Stimulated activated CD4-positive, alpha-beta T cell treated with anti-CD3 and anti-CD28 coated beads, Interleukin-1b, Interleukin-23, amount 100 ng/mL, for 1 hour (primary cell): ENCODE measurements at places on chromosomes 4 and X.

- DNase-seq: no peak
Measured at GRCh38 chr4:73347497-73347896, 56.6 kb upstream of the ALB start.

GRCh38 chrX:39398215-39398962 is 597.1 kb downstream of the MID1IP1 start:
- DNase-seq: no peak

DNA sequence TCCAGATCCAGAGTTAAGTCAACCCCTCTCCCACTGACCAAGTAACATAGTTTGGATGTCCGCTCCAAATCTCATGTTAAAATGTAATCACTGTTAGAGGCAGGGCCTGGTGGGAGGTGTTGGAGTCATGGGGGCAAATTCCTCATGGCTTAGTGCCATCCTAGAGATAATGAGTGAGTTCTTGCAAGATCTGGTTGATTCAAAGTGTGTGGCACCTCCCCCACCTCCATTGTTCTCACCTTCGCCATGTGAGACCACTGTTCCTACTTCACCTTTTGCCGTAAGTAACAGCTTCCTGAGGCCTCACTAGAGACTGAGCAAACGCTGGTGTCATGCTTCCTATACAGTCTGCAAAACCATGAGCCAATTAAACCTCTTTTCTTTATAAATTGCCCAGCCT is 548.8 kb downstream of the INPP4B start:
- DNase-seq: no peak

DNA sequence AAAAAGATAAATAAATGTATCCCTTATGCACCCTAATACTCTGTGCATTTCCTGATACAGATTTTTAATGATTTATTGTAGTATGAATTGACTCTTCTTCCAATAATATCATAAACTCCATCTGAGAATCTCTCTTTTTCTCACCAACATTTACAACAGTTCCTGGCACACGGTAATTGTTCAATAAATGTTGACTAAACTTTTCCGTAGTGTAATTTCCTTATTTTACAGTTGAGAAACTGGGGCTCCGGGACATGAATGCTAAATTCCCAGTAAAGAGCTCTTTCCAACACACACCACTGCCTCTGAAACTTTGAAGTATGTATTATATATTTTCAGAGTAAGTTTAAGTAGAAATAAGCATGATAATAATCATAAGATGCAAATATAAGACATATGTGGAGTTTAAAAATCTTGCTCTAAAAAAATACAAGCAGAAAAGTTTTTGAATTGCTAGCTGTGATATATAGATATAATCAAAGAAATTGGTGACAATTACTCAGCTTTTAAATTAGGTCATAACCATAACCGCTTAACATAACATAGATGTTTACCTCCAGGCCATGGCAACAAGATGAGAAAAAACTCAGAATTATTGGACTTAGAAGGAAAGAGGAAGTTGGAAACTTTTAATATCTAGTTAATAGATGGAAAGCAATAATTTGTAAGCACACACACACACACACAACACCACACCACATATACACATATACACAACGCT is 28.2 kb upstream of the ANTXR2 start:
- no peak for DNase-seq

DNA sequence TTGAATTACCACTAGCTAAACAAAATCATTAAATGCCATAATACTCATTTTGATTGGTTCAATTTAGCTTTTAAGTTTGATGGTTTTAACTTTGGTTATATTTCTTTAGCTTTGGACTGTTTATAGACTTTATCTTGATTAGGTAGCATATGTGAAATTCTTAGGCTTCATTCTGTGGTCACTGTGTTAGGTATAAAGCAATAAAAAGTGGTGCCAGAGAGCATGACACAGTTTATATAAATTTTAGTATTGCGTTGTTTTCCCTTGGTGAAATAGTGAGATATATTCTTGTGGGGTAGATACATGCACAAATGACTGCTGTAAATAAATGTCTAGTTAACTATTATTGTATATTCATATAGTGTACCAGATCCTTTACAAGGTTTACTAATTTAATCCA is 474.2 kb upstream of the GRID2 start:
- DNase-seq: no peak

- DNase-seq: no peak
Measured at GRCh38 chrX:150547375-150548115, 20.9 kb upstream of the MTM1 start.

DNA sequence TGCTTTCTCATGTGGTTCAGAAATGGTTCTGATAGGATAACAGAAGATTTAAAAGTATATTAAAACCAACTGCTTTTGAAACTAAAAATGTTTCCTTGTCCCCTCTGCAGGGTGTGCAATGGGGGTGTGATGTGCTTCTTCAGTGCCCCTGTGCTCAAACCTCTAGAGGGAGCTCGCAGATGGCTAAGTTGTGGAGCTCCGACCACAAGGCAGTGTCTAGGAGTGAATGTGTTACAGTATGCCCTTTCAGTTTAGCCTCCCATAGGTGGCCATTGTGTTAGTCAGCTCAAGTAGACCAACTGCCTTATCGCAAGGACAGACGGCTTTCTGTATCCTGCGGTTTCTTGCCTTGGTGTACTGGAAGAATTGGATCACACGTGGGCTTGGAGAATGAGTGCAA is 130.5 kb downstream of the TENT5D start:
- no peak for DNase-seq

DNA sequence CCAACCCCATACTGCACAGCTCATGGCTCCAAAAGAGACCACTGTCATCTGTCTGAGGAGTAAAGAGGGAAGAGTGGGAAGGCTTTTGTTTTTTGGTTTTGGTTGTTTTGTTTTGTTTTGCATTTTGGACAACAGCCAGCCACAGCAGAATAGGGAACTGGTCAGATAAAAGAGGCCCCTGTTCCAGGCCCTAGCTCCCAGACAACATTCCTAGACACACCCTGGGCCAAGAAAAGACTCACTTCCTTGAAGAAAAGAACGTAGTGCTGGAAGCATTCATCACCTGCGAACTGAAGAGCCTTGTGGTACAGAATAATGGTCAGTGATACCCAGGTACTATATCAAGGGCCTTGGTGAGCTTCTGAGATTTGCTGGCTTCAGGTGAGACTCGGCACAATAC is 619.4 kb upstream of the SPANXN1 start:
- DNase-seq: no peak

DNA sequence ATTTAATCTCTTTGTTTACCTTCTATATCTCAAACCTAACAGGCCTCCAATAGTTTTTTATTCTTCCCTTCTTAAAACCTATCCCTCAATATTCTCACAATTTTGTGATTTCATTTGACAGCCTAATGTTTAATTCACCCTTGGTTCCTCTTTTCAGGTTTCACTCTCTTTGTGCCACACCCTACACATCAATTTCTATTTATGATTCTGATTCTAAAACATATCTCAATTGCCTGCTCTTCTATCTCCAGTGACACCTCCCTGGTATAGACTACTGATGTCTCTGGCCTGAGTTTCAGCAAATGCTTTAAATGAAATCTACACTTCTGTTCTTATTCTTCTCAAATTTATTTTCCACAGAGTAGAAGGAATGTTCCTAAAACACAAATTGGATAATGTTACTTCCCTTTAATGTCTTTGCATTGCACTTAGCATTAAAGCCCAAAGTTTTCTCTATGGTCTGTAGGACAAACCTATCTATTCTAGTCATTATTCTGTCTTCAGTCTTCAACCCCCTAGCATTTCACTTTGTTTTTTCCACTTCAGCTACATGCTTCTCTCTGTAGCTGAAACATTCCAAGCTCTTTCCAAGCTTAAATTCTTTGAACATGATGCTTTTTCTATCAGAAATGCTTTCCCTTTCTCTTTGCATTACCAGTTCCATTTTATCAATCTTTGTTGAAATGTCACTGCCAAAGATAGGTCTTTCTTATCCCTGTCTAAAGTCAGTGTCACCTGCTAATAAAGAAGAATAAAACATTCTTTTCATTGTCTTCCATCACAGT is 622.0 kb downstream of the CENPC start:
- DNase-seq: no peak

GRCh38 chr4:165203541-165204461 is 3.6 kb upstream of the KLHL2 start:
- no peak for DNase-seq

GRCh38 chr4:128241425-128241913 is 46.1 kb downstream of the PGRMC2 start:
- DNase-seq: no peak

GRCh38 chr4:164894702-164895101 is 17.7 kb downstream of the APELA start:
- DNase-seq: no peak

DNA sequence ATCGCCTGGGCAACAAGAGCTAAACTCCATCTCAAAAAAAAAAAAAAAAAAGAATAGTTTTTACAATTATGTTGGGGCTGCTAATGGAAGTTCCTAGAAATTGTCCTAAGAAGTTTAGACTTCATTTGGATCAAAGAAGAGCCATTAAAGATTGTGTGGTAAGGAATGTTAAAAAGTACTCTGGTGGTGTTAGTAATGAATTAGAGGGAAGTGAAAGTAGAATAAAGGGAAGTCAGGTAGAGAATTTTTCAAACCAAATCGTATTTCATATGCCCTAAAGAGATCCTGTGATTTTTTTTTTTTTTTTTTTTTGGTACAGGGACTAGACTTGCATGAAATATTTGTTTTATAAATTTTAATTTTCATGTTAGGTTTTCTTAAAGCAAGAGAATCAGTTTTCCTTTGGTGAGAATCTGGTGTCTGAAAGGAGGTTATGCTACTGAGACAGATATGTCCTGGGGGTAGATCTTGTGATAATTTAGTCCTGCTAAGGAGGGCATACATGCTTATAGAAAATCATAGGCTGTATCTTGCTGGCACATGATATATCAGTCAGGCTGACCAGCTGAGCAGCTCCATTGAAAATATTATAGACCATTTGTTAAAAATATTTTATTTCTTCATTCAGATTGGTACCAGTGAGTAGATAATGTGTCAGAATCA is 10.7 kb downstream of the SEC24B start:
- no peak for DNase-seq

DNA sequence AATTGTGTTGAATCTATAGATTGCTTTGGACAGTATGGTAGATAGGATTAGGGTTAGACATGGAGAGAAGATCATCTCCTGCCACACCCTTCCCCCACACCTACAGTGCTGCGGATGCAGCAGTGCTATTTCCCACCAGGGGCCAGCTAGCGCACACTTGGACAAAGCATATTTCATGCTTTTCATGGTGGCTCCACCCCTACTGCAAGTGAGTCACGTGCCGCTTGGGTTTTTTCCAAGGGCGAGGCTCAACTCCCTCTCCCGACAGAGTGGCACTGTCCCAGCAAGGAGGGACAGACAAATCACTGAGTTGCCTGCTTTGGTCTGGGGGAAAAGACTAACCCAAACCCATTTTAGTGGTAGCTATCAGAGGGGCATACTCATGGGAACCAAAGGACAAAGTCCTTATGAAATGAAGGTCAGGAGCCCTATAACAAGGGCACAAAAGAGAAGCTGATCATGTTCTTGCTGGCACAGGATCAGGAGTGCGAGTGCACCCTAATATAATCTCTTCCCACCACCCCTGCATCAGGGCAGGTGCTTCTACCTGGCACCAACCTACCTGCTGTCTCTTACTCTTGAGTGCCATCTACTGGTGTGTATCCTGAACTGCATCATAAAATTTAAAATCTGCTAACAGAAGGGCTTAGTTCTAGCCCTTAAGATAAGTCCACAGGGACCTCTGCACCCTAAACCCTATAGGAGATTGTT is 55.1 kb upstream of the PGAM4 start:
- no peak for DNase-seq

DNA sequence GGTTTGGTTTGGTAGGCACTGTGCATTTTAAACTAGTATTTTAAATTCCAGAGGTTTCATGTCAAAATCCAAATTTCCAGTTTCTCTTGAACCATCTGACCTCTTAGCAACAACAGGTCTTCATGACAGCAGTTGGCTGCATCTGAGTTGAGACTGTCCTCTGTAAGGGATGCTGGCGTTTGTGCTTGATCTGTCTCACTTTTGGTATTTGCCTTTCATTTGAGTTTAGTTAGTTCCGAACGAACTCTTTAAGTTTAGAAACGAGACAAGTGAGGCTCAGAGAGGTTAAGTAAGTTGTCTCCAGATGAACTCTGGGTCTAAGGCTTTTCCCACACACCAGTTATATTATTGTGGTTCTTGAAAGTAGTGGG is 29.1 kb downstream of the SPARCL1 start:
- DNase-seq: no peak

DNA sequence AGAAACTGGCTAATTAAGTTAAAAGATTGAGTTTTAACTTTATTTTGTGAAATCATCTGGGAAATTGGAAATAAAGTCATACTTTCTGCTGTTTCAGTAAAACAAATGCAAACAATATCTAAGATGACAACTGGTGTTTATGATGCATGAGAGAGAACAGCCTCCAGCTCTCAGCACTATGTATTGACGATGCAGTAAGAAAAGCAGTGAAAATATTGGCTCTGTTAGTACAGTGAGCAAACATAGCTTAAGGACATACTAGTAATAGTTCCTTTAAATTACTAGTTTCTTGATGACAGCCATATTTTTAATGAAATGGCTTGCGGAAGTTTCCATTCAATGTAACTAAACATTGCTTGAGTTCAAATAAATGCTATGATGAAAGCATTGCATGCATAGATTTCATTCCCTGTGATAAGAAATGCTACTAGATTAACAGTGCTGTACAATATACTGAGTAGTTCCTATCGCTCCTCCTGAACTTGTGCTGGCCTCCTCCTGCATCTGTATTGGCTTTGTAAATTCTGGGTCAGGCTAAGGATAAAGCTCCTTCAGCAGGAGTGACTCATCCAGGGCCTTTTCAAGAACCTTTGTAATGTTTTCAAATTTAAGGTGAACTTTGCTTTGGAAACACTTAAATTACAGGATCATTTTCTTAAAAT is 11.6 kb downstream of the ARHGAP24 start:
- DNase-seq: no peak

DNA sequence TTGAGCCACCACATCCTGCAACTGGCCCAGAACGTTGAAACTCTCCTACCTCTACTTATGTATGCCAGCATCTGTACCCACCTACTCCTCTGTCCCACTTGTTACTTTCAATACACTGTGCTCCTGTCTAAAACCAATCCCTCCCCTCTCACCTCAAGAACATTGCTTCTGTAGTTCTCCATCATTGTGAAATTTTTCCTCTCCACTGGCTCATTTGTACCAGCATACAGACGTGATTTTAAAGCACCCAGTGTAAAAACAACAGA is 25.5 kb upstream of the USO1 start:
- DNase-seq: no peak

GRCh38 chrX:112734290-112734689 is 54.6 kb upstream of the LHFPL1 start:
- no peak for DNase-seq
